ENCODE measurements at places on chromosomes 16 and 17.

DNA sequence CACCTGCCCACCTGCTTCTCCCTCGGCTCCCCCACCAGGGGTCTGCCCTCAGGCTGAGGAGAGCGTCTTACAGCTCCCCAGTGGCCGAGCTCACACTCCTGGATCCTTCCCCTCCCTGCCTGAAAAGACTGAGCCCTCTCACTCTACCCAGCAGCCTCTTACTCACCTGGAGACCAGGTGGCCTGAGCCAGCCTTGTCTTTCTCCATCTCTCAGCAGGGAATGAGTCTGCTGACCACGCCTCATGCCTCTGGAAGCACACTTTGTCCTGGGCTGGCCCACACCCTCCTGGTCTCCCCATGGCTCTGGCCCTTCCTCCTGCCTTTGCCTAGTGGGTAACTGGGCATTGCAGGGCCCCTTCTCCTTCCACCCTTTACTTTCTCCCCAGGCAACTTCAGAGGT is 177.2 kb downstream of the ENGASE start:
- DNase-seq: no peak

- DNase-seq: no peak
These were observed 20.4 kb downstream of the OTOA start for GRCh38 chr16:21684199-21684598.

GRCh38 chr16:64287655-64288528 is 834.0 kb downstream of the CDH11 start:
- no peak for DNase-seq

- no peak for DNase-seq
These were observed 113.7 kb upstream of the CDH11 start for GRCh38 chr16:65235339-65236177.

GRCh38 chr17:35596530-35597233 is 9.6 kb downstream of the AP2B1 start:
- no peak for DNase-seq

DNA sequence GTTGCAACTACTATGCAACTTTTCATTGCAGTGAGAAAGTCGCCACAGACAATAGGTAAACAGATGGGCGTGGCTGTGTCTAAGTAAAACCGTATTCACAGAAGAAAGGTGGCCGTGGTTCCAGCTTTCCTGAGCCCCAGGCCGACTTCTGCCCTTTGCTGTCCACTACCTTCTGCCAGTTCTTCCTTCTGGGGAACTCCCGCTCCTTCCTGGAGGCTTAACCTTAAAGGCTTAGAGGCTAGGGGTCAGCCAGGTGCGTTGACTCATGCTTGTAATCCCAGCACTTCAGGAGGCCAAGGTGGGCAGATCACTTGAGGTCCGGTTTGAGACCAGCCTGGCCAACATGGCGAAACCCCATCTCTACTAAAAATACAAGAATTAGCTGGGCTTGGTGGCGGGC is 2.1 kb upstream of the SEPTIN12 start:
- DNase-seq: no peak

GRCh38 chr17:34117811-34118210 is 137.3 kb upstream of the CCL2 start:
- no peak for DNase-seq

- DNase-seq: peak; percentile 44
These were observed 8.8 kb downstream of the NFATC3 start for GRCh38 chr16:68093816-68094613.

GRCh38 chr16:78972006-78972405 is 628.5 kb downstream of the MAF start:
- DNase-seq: no peak

DNA sequence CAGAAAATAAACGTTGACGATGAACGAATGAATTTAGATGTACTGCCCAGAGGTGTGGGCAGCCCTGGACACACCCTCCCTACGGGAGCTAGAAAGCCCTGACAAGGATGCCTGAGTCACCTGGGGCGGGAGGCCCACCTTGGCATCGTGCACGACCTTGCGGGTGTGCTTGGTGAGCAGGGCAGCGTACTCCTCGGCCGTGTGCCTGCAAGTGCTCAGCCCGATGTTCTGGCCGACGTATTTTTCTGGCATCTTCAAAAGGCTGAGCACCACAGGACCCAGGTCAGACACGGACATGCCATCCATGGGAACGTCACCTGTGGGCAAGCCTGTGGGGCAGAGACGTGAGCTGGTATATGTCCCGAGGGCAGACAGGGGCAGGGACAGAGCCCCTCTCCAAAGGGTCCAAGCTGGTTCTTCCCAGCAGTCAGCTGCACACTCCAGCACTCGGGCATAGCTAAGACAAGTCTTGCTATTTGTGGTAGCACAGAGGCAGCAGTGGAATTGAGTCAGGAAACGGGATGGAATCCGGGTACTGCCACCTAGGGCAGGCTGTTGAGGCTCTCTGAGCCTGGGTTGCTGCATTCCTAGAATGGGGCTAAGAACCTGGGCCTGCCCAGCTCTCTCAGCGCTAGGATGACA is 10.8 kb downstream of the NMRAL1 start:
- DNase-seq: no peak

- DNase-seq: peak; percentile 92
These were observed 52.5 kb upstream of the MTSS2 start for GRCh38 chr16:70738083-70738977.

DNA sequence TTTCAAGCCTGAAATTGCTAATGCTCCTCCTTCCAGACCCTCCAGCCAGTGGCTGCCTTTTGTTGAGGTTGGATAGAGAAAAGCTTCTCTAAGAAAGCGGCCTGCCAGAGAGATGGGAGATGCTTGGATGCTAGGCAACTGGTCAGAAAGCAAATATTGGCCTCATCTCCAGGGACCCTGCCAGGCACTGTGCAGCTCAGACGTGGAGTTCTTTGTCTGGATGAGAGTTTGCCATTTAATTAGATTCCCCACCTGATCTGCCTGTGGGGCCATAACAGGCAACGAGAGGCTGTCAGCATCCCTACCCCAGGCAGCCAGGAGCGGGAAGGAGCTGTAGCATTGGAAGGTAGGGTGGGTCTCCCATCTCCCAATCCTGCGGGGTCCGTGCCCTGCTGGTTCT is 52.7 kb downstream of the ASIC2 start:
- no peak for DNase-seq

DNA sequence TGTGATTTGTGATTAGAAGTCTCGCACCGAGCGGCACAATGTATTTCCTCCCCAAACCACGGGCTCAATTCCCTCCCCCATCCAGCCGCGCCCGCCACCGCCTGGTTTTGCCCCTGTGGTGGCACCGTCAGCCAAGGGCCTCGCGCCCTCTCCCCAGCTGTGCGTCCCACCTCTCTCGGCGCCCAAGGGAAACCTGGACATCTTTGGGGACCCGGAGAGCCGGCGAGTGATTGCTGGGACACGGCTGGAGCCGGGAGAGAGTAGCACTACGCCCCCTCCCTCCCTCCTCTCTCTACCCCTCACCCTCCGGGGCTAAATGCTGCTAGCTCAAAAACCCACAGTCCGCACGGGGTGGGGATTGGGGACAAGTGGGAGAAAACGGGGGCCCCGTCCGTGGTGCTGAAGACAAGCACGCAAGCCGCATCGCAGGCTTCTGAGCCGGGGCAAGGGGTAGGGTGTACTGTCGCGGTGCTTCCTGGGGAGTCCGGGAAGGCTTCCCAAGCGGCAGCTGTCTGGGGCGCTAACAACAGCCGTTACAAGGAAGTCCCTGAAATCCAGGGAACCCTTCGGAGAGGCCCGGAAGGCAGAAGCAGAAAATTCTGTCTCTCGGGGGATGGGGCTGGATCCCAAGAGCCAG is 1.4 kb downstream of the CBLN1 start:
- DNase-seq: no peak

DNA sequence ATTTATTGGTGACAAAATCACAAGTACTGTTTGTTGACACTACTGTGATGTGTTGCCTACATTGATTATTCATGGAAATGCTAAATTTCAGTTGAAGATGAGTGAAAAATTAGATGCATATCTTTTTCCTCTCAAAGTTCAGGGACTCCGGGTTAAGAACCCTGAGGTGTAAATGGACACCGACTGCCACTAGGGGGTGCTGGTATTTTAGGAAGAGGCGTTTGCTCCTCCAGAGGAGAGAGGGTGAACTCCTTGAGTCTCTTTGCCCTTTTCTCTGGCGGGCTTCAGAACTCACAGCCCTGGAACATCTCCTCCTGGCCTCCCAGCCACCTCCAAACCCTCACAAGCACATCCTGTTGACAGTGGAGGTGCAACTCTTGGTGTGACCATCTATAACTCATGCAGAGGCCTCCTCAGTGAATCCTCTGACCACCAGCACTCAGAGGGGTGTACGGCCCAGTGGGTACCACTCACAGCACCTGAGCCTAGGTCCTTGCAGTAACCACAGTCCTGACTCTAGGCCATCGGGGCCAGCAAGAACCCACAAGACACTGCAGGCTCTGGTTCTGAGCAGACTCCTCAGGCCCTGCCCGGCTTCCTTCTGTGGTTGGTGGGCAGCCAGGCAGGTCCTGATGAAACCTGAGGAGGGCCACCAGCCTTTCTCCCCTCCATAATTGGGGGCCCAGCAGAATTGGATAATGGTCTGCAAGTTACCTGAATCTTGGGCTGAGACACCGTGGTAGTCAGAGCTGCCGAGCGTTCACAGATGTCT is 26.2 kb upstream of the PIK3R5 start:
- peak; percentile 59 for DNase-seq

DNA sequence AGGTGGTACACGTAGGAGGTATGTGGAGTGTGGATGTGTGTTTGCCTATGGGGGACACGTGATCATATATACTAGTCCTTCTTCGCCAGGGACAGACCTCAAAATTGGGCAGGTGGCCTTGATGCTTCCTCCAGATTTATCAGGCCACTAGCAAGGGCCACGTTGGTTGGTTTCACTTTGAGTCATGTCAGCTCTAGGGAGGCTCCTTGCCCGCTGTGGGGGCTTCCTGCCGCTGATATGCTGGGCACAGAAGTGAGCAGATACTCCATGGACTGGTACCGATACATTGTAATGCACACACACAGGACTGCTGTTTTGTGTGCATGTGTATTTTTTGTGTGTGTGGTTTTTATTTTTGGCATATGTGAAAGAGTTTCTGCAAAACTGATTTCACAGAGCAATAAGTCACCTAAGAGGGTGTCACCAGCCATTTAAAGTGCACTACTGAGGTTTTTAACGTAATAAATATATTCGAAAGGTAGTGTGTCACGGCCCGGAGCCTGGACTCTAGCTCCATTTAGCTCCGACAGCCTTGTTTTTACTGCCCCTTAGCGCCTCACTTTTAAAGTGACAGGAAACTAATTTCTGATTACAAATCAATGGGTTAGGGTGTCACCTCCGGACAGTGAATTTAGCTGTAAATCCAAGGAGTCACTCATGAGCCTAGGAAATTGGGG is 605.5 kb upstream of the SALL1 start:
- DNase-seq: no peak

- DNase-seq: peak; percentile 20
These were observed 69.2 kb downstream of the TANC2 start for GRCh38 chr17:63035271-63035670.

GRCh38 chr17:82528484-82529265 is 9.1 kb downstream of the FOXK2 start:
- DNase-seq: peak; percentile 50

DNA sequence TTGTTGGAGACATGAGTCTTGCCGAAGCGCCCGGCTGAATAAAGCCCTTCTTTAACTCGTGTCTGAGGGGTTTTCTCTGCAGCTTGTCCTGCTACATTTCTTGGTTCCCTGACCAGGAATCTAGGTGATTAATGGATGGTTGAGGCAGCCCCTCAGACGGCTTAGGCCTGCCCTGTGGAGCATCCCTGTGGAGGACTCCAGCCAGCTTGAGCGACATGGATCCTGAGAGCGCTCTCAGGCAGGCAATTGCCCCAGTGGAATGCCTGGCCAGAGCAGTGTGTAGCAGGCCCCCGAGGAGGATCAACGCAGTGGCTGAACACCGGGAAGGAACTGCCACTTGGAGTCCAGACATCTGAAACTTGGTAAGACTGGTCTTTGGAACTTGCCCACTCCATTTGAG is 17.3 kb upstream of the ENDOV start:
- no peak for DNase-seq

- DNase-seq: no peak
These were observed 4.7 kb downstream of the VAC14 start for GRCh38 chr16:70796301-70796700.

DNA sequence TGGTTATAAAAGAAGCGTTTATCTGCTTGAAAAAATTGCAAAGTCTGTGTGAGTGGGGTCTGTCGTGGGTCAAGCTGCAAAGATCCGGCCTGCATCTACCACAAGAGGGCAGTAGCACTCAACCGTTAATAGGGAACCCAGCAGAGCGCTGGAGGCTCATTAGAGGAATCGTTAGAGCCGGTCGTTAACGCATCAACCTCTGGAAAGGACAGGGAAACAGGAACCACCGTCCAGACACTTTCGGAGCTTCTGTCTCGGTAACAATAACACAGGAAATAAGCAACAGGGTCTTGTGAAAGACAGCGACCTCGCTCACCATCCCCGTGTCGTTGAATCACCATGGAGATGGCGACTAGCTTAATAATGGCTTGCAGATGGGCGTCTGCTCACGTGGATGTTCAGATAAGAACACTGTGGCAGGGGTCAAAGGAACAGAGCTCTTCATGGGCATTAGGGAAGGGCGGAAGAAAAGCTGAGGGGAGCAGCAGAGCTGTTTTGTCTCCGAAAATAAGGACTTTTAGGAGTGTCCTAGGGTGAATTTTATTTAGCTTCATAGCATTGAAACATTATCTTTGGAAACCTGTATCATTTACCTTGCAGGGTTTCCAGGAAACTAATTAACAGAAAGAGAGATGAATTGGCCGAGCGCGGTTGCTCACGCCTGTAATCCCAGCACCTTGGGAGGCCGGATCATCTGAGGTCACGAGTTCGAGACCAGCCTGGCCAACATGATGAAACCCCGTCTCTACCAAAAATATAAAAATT is 11.9 kb upstream of the NSRP1 start:
- DNase-seq: peak; percentile 92

- no peak for DNase-seq
These were observed 604.7 kb upstream of the SOX9 start for GRCh38 chr17:71516149-71516548.

DNA sequence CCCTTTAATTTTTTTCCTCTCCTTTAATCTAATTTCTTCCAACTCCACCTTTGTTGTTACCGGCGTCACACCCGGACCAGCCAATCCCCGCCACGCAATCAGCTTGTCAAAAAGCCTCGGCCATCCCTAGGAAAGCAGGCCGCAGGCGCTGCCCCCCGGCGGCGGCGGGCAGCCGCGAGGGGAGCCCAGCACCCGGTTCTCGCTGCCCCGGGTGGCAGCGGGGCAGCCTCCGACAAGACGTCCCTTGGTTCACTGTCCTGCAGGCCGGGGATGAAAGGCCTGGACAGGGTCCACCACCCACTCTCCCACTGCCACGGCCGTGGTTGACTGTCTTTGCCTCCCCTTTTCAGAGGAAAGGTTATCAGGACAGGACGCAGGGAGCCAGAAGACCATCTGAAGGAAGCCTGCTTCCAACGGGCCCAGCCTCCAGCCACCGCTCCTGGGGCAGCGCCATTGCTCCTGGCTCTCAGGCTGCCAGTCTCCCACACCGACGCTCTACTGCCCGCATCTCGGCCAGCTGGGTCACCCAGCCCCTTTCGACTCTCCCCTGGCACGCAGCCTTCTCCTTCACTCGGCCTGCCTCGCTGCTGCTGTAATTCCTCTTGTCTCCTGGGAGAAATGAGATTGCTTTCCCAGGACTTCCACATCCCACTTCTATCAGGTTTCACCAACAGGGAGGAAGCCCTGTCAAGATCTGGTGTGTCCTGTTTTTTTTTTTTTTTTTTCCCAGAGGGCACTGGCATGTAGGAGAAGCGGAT is 2.8 kb upstream of the UBTF start:
- peak; percentile 79 for DNase-seq

Measured in fibroblast of villous mesenchyme (primary cell).